ENCODE measurements at places on chromosomes 3 and 15.

GRCh38 chr3:75082845-75083244 lies 468.4 kb upstream of the CNTN3 start:
- DNase-seq, result no peak

GRCh38 chr15:88512601-88513000 lies 33.9 kb downstream of the DET1 start:
- no peak for DNase-seq

- DNase-seq, result no peak
Measured at GRCh38 chr15:44718927-44719292, 7.6 kb downstream of the B2M start.

DNA sequence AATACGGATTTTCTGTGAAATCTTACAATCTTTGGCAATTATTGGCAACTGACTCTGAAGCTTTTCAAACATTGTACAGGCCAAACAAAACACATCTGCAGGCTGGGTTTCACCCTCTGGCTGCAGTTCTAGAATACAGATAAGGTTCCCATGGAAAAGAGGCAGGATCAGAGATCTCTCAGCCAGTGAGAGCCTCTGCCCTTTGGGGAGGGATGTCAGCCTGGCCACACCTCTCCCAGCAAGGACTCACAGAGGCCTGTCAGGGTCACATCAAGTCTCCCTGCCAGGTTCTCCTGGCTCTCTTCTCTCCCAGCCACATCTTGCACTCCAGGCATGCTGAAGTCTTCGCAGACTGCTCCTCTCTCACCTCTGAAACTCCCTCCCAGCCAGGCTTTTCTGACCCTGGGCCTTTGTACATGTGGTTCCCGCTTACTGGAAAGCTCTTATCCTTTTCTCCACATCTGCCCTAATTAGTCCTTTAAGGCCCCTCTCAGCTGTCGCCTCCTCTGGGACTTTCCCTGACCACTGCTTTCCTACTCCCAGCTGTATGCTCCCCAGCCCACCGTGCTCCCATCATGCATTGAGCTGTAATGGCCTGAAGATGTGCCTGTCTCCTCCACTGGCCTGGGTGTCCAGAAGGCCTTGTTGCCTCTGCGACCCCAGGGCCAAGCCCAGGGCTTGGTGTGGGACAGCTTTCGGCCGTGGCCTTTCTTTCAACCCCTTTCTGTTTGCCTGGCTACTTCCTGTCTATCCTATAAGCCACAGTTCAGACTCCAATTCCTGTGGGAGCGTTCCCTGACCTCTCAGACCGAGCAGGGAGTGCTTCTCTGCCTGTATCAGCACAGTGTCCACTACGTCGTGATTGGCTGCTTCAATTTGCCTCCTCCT lies 4.3 kb downstream of the RBP1 start:
- DNase-seq, result no peak

- DNase-seq, result no peak
Measured at GRCh38 chr3:196772102-196772501, 32.4 kb downstream of the PAK2 start.

- DNase-seq, result no peak
Measured at GRCh38 chr15:80856809-80857377, 77.7 kb downstream of the CEMIP start.

GRCh38 chr3:57826952-57827723 lies 71.0 kb downstream of the SLMAP start:
- no peak for DNase-seq

DNA sequence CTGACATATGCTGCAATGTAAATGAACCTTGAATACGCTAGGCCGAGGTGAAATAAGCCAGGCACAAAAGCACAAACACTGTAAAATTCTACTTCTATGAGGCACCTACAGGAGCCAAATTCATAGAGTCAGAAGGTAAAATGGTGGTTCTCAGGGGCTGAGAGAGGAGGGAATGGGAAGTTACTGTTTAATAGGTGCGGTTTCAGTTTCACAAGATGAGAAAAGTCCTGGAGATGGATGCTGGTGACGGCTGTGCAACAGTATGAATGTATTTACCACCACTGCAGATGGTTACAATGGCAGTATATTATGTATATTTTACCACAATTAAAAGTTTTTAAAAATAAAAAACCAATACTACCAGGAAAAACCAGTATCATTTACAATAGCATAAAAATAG lies 4.0 kb downstream of the TNK2 start:
- no peak for DNase-seq

DNA sequence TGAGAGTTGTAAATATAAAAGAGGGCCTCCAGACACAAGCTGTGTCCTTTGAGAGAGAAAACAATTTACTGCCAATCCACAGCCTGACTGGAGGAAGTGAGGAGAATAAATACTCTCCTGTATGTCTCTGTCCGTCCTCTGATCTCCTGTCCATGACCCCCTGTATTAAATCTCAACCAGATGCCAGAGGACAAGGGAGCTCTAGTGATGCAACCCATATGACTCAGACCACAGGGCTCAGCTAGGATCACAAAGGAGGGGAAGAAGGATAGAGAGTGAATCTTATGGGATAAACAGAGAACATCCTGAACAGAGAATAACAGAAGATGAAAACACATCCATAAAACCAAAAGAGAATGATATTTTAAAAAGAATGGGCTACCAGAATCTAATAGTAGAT lies 482.6 kb downstream of the PLOD2 start:
- DNase-seq, result no peak

GRCh38 chr3:123584284-123584987 lies 417 bp downstream of the HACD2 start:
- DNase-seq, result no peak

GRCh38 chr3:163785693-163786092 lies 1292.6 kb downstream of the SI start:
- no peak for DNase-seq

GRCh38 chr3:111577798-111578685 lies 17.1 kb downstream of the ZBED2 start:
- DNase-seq, result no peak

- DNase-seq, result no peak
Measured at GRCh38 chr3:187522293-187522692, 147.9 kb downstream of the SST start.

DNA sequence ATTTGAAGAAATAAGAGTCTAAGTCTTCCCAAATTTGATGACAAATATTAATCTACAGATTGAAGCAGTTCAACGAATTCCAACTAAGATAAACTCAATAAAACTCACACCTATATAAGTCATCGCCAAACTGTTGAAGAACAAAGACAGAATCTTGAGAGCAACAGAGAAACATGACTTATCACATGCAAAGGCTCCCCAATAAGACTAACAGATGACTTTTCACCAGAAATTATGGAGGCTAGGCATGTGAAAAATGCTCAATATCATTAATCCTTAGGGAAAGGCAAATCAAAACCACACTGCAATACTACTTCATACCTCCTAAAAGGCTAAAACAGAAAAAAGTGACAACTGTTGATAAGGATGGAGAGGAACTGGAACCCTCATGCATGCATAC lies 517.6 kb upstream of the SUCLG2 start:
- DNase-seq, result no peak

DNA sequence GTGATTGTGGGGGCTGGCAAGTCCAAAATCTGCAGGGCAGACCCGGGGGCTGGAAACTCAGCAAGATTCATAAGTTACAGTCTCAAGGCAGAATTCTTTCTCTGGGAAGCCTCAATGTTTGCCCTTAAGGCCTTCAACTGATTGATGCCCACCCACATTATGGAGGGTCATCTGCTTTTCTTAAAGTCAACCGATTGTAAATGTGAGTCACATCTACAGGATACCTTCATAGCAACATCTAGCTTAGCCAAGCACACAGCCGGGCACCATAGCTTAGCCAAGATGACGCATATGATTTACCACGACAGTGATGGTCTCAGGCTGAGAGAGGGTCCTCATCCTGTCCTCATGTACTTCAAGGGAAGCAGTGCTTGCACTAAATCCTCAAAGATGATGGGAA lies 43.5 kb downstream of the IDH2 start:
- no peak for DNase-seq

- DNase-seq, result no peak
Measured at GRCh38 chr3:59386165-59386564, 336.3 kb upstream of the CFAP20DC start.

DNA sequence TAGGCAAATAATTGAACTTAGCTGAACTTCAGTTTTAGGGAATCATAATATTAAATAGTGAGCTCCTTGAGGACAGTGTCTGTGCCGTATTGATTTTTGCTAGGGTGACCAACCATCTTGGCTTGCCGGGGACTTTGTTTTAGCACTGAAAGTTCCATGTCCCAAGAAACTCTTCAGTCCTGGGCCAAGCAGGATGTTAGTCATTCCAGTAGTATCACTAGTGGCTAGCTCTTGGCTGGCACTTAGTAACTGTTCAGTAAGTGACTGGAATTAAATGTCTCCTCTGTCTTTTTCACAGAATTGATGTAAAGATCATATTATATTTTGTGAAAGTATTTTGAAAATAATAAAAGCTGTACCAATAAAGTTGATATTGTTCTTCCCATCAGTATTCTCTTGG lies 42.3 kb downstream of the RSRC1 start:
- no peak for DNase-seq

DNA sequence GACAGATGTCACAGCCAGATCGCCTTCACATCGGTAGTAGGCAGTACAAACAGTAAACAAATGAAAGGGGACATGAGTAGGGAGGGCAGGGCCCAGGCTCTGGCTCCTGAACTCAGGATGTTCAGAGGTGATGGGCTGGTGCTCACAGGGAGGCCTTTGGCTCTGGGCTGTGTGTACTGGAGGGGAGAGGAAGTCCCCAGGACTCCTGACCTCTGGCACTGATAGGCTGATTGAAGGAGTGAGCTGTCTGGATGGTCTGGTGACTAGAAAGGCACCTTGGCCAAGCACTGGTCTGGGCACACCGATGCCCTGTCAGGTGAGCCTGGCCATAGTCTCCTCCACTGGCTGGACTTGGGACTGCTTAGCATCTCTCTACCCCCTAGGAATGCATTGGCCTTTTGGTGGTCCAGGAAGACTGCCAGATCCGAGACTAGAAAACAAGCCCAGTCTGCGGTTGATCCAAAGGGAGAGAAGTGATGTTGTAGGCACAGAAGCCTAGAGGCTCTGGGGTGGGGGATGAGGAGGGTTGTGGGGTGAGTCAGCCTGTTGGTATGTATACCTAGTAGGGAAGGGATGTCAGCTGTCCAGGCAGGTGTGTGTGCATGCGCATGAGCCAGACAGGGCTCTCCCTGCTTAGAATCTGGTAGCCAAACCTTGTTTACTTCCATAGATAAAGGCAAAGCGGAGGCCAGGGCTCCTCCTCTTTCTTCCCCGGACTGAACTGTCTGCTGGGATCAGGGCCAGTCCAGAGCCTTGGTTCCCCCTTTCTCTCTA lies 1.9 kb downstream of the SPINT1 start:
- DNase-seq, result no peak

DNA sequence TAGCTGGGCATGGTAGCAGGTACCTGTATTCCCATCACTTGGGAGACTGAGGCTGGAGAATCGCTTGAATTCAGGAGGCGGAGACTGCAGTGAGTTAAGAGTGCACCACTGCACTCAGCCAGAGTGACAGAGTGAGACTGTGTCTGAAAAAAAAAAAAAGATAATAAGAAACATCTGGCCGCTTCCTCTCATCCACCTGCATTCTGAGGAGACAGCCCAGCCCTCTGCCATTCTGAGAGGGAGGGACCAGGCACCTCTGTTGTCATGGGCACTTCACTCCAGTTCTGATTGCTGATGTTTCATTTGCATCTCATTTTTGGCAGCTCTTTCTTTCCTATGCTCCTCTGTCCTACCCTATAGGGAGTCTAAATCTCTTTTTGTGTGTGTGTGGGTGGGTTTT lies 36.4 kb upstream of the GSK3B start:
- no peak for DNase-seq

DNA sequence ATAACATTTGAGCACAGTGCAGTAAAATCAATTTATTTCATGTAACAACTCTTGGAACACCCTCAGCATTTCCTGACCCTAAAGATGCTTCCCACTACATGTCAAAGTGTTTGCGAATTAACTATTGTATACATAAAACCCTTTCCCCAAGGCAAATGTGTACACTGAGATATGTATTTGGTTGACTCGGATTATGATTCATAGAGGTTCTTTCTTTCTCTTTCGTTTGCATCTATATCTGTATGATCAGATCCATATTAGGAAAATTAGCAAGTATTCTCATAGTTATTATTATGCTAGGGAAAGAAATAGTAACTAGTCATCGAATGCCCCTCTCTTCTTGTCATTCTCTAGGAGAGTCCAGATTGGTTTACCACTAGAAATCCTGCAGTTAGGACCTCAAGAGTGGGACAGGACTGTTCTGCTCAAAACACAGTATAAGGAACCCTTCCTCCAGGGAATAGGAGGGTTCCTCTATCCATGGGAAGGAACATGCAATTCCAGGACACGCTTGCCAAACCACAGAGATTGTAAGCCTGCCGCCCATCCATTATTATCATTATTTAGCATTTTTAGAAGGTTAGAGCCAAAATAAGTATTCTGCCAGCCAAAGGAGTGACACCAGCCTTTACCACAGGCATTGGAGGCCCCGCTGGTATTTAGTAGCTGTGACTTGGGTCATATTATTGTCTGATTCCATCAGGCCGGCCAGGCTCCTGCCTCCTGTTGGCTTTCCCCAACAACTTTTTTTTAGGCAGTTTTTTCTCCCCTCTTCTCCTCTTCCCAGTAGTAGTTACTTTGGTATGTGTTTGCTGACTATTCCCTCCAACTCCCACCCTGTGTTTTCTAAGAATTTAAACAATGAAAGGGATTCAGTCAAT lies 100.7 kb downstream of the GALK2 start:
- no peak for DNase-seq

DNA sequence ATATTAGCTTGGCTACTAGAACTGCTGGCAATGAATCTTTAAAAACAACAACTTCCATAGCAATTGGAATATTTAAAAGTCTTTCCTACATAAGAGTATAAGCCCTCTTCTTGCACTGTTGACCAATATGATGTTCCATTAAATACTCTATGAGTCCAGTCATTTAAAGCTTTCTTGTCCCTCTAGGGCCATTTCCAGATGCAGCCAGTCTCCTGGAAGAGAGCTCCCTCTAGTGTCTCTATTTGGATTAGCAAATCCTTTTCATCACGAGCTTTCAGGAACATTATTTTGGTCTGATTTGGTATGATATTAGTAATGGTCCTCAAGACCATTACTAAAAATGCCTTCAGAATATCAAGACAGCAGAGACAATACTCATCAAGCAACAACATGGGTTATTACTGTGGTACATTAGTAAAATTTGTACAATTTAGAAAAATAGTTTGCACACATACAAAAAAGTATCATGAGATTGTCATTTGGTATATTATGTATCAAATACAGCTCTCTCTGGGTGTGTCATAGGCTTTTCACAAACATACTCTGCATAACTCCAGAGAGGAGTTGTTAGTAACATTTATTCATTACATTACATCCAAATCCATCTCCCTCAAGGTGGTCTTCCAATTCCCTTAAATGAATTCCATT lies 101.3 kb downstream of the DPH6 start:
- no peak for DNase-seq
